Panc1 (cell line): ENCODE measurements at places on chromosomes 6 and 20. TPM values are rescaled to one million over a fixed set of nuclear protein-coding genes. Genes with fewer than 3 reads are reported as not detected.

Gene CCN6
- total RNA-seq = 3.0 TPM

Gene FAM217A
- total RNA-seq = not detected

Gene SAMD3
- total RNA-seq = not detected

Gene SYNDIG1
- not detected for total RNA-seq

- DNase-seq = no peak
Measured at GRCh38 chr20:36850759-36851158, 25.2 kb upstream of the TLDC2 start.

DNA sequence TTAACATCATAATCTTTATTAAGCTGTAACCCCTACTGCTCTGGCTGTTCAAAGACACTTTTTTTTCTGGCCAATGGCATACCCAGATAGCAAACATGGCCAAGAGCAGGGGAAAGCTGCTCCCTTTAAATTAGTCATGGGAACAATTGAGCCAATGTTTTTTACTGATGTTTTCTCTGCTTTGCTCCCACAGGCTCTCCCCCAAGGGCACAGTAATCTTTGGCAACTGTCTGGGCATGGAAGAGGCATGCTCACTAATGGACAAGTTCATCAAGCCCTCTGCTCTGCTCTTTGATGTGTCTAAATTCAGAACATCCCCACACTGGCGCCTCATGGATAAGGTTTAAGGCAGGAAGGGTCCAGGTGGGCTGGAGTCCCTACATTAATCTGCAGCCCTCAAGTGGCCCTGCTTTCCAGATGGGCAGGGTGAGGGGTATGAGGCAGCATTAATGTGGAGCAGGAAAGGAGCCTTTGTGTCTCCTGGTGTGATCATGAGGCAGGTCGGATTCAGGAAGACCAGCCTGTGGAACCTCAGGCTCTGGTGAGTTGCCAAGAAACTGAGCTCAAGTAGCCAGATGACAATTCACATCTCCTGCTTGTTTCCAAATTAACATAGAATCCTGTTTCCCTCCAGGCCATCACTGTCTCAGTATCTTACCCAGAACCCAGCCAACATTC lies 227.0 kb upstream of the CST7 start:
- DNase-seq = no peak

DNA sequence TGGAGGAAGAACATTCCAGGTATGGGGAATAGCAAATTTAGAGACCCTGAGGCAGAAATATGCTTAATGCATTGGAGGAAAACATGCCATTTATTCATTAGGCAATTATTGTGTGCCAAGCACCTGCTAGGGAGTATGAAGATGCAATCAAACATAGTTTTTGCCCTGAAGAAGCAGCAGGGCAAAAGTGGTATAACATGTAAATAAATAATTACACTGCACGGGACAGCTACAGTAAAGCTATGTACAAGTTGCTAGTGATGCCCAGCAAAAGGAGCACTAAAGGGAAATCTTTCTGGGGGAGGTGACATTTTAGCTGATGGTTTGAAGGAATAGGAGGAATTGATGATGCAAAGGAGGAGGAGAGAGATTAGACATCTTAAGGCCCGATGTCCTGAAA lies 624 bp upstream of the TJAP1 start:
- DNase-seq = no peak

GRCh38 chr20:49343246-49343645 lies 65.4 kb upstream of the ZNFX1 start:
- DNase-seq = no peak

- DNase-seq = no peak
Measured at GRCh38 chr20:49219924-49220831, 962 bp downstream of the DDX27 start.

GRCh38 chr20:48899881-48900280 lies 21.6 kb upstream of the ARFGEF2 start:
- no peak for DNase-seq

DNA sequence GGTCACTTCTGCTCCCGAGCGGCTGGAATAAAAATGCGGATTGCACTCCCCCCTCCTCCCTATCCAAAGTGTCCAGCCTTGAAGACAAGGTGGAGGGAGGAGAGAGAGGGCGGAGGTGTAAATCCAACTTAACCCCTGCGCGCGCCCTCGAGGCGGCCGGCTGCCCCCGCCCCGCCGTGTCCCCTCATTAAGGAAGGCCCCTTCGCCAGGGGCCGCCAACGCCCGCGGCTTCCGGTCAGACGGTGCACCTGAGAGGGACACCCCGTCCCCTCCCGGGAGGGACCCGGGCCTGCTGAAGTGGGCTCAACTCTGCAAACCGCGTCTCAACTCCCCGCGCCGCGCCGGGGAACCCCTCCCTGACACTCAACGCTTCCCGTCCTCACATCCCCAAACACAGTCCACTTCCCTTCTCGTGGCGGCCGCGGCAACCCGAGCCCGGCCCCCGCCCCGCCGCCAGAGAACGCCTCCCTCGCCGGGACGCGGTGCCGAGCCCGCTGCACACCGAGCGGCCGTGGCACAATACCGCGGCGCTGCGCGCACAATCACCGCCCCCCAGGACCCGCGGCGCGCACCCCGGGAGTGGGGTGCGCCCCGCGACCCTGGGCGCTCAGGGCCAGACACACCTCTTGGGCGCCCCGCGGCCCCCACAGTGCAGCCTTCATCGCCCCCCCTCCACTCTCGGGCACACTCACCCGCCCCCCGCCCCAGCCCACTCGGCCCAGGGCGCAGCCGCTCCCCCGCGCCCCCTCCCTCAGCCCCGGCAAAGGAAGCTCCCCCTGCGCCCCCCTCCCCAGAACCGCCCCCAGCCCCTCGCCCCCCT lies 102.5 kb downstream of the NOL4L start:
- no peak for DNase-seq

- peak; percentile 80 for DNase-seq
Measured at GRCh38 chr20:561437-562231, 18.0 kb upstream of the CSNK2A1 start.
